Thoracic aorta (tissue), 2 donors: ENCODE measurements at places on chromosomes 5 and 9.

DNA sequence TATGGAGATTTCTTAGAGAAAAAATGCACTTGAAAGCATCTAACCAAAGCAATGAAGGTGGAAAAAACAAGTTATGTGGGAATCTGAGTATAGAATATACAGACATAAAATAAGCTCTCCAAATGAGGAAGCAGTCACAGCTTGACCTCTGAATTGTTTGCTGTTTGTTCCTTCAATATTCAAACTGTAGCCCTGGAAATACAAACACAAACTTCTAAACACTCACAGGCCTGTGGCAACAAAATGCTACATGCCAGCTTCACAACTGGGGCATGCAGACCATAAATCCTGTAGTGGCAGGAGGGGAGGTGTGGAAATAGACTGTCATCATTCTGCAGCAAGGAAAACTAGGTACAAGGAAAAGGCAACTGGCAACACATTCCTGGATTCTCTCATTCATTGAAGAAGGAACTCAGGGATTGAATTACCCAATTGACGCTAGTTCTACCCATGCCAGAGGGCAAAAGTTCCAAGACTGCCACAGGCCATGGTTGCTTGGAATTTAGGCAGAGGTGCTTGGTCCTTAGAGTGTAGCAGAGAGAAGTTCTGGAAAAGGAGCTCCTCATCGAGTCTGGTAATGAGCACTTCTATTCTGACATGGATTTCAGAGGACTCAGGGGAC, 349.6 kb downstream of the PDE4D start:
- no peak for DNase-seq
- no peaks in the 10 kb centered on the region for H3K36me3 ChIP-seq
- H3K4me1 ChIP-seq: peaks cover 10% of the 10 kb centered on the region
- no peak overlapping the region for H3K4me3 ChIP-seq
- H3K27me3 ChIP-seq: no peaks in the 10 kb centered on the region

- H3K36me3 ChIP-seq: no peaks in the 10 kb centered on the region
- no peak overlapping the region for H3K4me3 ChIP-seq
- no peak overlapping the region for H3K27ac ChIP-seq
- no peaks in the 10 kb centered on the region for H3K4me1 ChIP-seq
- DNase-seq: no peak
- H3K27me3 ChIP-seq: no peaks in the 10 kb centered on the region
Observed at GRCh38 chr9:79974806-79975422, 403.1 kb downstream of the TLE4 start.

DNA sequence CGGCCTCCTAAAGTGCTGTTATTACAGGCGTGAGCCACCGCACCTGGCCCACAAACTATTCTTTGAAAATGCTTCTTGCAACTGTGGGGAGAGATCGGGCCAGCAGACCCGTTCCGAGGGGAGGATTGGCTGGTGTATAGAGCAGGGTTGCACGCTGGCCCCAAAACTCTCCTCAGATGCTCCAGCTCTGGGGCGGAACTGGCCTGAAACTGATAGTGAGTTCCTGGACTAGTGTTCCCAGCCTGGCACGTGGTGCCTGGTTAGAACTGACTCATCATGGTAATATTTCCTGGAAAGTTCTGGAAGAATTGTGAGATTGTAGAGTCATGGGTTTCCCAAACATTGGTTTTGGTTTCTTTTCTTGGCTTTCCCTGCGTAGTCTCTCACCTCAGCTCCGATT, 120.5 kb downstream of the FBXL7 start:
- H3K4me3 ChIP-seq: peak overlapping the region; percentile 60
- peaks cover 6% of the 10 kb centered on the region for H3K4me1 ChIP-seq
- H3K27me3 ChIP-seq: no peaks in the 10 kb centered on the region
- no peaks in the 10 kb centered on the region for H3K36me3 ChIP-seq
- peak overlapping the region; percentile 68 for H3K27ac ChIP-seq
- DNase-seq: peak; percentile 44

- H3K27me3 ChIP-seq: no peaks in the 10 kb centered on the region
- DNase-seq: no peak
- no peak overlapping the region for H3K4me3 ChIP-seq
- no peaks in the 10 kb centered on the region for H3K36me3 ChIP-seq
- H3K4me1 ChIP-seq: peaks cover 5% of the 10 kb centered on the region
Observed at GRCh38 chr5:124043456-124043855, 531.5 kb downstream of the CSNK1G3 start.

GRCh38 chr9:127941062-127941960, 3.7 kb upstream of the DPM2 start:
- no peaks in the 10 kb centered on the region for H3K27me3 ChIP-seq
- H3K36me3 ChIP-seq: peaks cover 20% of the 10 kb centered on the region
- H3K4me1 ChIP-seq: peaks cover 20% of the 10 kb centered on the region
- DNase-seq: no peak

GRCh38 chr5:107157809-107158208, 512.9 kb downstream of the EFNA5 start:
- DNase-seq: no peak
- no peaks in the 10 kb centered on the region for H3K27me3 ChIP-seq
- H3K4me3 ChIP-seq: no peak overlapping the region
- no peaks in the 10 kb centered on the region for H3K4me1 ChIP-seq
- H3K27ac ChIP-seq: no peak overlapping the region
